ENCODE measurements at places on chromosomes 3 and 15.

GRCh38 chr15:65981837-65982626 lies 112.7 kb downstream of the RAB11A start:
- DNase-seq = no peak

DNA sequence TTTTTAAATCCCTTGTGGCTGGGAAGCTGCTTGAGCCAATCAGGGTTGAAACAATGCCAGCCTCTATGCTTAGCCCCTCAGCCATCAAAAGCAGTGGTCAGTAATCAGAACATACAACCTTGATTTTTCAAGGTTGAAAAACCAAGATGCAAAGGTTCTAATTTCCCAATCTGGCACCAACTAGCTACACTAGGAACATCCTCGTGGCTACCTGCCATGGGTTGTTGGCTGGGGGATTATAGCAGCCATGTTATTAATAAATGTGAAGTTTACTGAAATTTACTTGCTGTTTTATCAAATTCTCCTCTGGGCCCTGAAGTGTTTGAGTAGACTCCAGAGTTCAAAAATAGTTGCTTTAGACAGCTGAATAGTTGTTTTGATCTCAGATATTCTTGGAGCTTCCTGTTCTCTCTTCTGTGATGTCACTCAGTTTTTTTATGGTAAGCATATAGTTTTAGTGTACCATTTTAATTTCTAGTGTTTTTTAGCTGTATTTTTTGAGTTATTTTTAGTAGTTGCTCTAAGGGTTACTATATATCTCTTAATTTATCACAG lies 31.9 kb downstream of the PCCB start:
- DNase-seq = no peak

DNA sequence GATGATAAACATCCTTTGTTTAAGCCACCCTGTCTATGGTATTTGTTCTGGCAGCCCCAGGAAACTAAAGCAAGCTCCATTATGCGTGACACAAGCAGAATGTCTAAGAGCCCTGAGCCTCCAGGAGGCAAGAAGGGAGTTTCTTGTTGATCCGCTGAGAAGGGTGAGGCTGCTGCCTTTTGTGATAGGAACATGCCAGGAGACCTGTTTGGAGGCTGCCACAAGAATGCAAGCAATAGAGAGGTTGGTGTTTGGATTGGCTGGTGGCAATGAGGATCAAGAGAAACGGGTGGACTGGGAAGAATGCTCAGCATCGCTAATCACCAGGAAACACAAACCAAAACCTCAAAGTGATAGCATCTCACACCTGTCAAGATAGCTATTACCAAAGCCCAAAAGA lies 104.8 kb downstream of the ASB7 start:
- DNase-seq = no peak

- no peak for DNase-seq
Observed at GRCh38 chr3:58683001-58683458, 16.5 kb upstream of the FAM3D start.

- DNase-seq = no peak
Observed at GRCh38 chr3:31973081-31973480, 8.0 kb downstream of the OSBPL10 start.

- DNase-seq = no peak
Observed at GRCh38 chr15:57037548-57037947, 119.1 kb downstream of the TCF12 start.
